ENCODE measurements at places on chromosomes 4 and X.

DNA sequence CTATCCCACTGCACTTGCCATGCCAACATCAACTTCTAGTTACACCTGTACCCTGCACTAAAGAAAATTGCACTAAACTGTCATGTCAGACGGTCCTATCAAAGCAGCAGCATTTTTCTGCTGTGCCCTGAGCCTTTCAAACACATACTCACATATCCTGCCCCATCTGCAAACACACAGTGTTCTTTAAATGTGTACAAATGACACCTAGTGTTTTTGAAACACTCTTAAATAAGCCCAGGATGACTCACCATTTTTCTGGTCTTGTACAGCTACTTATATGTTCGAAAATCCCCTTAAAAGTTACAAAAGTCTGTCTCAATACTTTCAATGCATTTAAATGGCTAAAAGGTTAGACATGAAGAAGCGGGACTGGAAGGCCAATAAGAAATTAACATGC, 346.7 kb upstream of the PPARGC1A start:
- no peak for DNase-seq

- DNase-seq, result no peak
These were observed 68.3 kb upstream of the TMEM150C start for GRCh38 chr4:82630079-82630478.

DNA sequence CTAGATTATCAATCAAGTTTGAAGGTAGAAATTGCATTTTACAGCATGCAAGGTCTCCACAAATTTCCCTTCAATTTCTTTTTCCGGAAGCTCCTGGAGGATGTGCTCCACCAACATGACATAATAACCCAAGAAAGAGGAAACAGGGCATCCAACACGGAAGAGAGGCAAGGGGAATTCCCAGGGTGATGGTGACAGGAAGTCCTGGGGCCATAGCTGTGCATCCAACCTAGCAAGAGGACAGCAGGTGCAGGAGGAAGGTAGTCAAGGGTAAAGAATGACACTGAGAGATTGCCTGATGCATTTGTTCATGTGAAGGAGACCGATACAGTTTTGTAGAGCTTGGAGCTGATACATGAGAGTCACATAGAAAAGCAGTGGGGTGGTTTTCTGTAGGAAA, 115.7 kb upstream of the LSM6 start:
- no peak for DNase-seq

DNA sequence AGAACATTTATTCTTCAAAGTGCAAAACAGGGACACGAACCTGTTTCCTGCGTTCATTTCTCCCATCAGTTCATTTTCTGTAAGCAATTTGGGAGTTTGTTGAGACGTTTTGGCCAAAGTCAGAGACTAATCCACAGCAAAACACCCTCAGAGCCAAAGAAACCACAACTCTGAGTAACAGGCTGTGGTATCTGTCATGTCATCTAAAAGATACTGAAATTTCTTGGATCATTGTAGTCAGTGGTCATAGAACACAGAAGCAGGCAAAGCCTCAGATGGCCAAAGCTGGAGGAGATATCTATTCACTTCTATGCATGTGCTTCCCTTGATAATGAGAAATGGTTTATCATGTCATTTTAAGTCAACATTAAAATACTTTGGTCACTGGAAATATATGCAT, 485.6 kb upstream of the GALNT7 start:
- DNase-seq, result no peak

GRCh38 chrX:106955004-106955772, 35.0 kb downstream of the CLDN2 start:
- no peak for DNase-seq

- no peak for DNase-seq
These were observed 16.7 kb upstream of the ANKRD17 start for GRCh38 chr4:73275318-73275654.

DNA sequence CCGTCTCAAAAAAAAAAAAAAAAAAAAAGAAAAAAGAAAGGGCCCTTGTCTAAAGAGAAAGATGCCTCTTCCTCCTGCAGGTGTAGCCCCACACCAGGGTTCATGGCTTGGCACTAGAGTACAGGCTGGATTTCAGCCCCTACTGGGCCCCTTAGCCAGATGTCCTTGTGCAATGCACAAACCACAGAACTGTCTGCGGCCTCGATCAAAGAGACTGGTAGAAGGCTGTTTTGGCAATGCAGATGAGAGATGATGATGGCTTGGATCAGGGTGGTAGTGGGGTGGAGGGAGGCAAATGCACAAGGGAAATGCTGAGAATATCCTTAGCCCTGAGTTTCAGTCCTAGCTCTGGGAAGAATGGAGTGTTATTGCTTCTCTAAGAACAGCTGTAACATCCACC, 26.5 kb upstream of the TSR2 start:
- no peak for DNase-seq

- DNase-seq, result no peak
These were observed 270.1 kb downstream of the TMA16 start for GRCh38 chr4:163764569-163764968.

- no peak for DNase-seq
These were observed 211.7 kb downstream of the MAML3 start for GRCh38 chr4:139942241-139942640.

DNA sequence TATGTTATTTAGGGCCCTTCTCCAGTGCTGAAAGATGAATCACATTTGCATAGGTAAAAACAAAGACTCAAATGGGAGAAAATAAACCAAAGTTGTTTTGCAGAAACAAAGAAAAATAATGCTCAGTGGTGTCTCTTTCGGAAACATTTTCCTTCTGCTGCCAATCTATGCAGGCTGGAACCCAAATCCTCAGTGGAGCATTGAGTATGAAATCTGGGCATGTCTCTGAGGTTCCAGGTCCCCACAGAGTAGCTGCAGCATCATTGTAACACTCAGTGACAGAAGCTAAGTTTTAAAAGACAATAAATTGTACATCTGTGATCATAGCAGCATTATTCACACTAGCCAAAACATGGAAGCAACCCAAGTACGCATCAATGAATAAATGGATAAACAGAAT, 303.6 kb downstream of the FBXW7 start:
- DNase-seq, result no peak

DNA sequence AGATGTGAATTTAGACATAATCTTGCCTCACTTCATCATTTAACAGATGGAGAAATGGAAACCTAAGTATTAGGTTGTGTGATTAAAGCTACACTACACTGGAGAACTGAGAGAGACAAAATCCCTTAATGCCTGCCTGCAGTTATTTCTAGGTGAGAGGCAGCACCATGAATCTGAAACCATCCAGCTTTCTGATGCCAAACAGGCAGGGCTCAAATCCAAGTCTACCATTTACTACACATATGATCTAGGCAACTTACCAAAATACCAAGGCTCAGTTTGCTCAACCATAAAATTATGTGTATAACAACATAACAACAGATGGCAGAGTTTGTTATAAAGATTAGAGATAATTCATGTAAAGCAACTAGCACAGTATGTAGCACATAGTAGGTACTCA, 38.7 kb downstream of the GABRA4 start:
- no peak for DNase-seq

- peak; percentile 45 for DNase-seq
These were observed 18.2 kb upstream of the ABLIM2 start for GRCh38 chr4:8176547-8177399.

DNA sequence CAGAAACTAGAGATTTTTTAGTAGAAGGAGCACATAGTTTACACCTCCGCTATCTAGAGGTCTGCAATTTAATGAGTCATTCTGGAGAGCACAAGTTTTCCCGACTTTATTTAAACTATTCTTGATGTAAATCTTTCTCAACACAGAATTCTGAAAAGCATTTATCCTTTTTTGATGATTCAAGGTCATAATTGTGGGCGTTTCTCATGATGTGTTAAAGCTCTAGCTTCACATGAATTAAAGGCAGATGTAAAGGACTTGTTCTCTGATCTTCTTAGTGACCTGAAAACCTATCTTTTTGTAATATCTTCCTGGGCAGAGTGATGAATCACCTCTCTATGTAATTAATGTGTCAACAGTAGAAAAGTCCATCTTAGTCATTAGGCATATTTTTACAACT, 128.8 kb downstream of the COMMD8 start:
- no peak for DNase-seq

GRCh38 chr4:42768125-42768748, 111.3 kb upstream of the ATP8A1 start:
- no peak for DNase-seq

GRCh38 chr4:174460684-174461083, 61.6 kb downstream of the HPGD start:
- peak; percentile 37 for DNase-seq

DNA sequence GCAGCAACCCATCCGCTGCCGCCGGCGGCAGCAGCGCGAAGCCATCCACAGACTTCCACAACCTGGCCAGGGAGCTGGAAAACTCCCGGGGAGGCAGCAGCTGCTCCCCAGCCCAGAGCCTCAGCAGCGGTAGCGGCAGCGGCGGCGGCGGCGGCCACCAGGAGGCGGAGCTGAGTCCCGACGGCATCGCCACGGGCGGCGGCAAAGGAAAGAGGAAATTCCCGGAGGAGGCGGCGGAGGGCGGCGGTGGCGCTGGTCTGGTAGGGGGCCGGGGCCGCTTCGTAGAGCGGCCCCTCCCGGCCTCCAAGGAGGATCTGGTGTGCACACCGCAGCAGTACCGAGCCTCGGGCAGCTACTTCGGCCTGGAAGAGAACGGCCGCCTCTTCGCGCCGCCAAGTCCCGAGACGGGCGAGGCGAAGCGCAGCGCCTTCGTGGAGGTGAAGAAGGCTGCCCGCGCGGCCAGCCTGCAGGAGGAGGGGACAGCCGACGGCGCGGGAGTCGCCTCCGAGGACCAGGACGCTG, 4.9 kb downstream of the PRDM8 start:
- peak; percentile 77 for DNase-seq

GRCh38 chrX:17584248-17584681, 153.0 kb upstream of the SCML1 start:
- no peak for DNase-seq

GRCh38 chr4:187992971-187993370, 2.6 kb upstream of the ZFP42 start:
- no peak for DNase-seq

- peak; percentile 92 for DNase-seq
These were observed 121.3 kb downstream of the HS6ST2 start for GRCh38 chrX:132837126-132837525.

DNA sequence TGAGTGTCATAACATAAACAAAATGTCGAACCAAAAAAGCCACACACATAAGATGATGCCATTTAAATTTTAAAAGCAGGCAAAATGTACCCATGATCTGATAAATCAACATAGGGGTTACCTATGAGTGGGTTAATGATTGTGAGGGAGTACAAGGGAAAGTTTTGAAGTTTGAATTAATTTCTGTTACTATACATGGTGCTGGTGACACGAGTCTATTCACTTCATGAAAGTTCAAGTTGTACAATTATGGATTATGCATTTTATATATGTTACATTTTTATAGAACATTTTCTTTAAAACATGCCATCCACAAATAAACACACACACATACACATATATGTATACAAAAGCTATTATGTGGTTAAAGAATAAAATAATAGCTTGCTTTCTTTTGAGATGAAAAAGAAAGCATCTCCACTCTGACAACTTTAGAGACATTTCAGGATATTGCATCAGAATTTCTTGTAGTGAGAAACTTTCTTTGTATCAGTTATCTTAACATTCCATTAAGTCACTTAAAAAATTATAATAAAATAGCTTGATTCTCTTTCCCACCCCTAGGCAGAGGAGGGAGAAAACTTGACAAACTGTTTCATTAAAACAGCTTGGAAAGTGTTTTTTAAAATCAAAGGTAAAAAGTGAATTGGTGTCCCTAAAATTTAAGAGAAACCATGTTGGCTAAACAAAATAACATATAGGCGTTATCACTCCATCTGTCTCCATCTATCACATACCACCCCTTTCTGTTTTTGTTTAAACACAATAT, 891.8 kb upstream of the NDST4 start:
- no peak for DNase-seq

DNA sequence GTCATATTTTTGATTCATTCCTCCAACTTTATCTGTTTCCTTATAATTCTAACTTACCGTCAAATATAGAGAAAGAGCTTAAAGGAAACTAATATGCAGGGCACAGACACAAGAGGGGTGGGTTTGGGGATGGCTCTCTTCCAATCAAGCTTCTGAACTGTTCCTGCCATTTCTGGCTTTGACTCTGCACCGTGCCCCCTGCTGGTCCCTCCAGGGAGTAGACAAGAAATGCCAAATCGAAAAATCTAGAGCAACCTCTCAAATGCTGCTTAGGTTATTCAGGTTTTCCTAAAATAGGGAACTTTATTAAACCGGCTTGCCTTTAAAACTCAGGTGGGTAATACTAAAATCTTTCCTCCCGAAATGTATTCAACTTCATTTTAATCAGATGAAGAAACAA, 39.8 kb upstream of the VCX3A start:
- no peak for DNase-seq

GRCh38 chr4:128917781-128918180, 108.3 kb downstream of the JADE1 start:
- no peak for DNase-seq

DNA sequence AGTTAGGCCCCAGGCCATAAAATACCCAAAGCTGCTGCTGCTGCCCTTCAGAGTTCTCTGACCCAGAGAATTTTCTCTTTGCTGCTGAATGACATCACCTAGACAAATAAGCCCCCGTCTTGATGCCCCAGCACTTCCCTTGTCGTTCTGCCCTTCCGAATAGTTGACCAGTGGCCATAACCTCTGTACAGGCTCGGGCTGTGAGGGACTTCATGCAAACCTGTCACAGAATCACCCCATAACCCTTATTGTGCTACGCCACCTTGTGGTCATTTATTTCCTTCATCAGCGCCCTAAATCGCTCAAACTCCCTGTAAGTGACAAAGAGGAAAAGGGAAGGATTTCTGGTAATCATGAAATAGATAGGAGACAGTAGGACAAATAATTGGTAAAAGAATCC, 18.8 kb downstream of the SPACA5 start:
- peak; percentile 63 for DNase-seq

DNA sequence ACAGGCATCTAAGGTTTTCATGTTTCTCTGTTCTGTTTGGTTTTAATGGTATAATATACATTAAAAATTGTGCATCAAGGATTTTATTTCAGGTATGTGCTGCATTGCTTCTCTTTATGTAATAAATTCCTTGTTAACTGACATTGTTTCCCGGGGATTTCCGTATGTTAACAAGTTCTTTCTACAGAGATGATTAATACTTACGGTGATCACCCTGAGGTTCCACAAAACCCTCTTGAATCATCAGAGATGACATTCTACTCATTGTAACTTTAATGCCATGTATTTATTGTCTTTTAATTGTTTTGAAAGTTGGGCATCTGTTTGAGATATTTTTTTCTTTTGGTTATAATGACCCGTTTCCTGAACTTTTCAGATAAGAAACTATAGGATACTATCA, 37.5 kb downstream of the ARHGAP10 start:
- no peak for DNase-seq

- no peak for DNase-seq
These were observed 37.6 kb downstream of the YIPF6 start for GRCh38 chrX:68536429-68536828.

GRCh38 chrX:37380924-37381323, 31.8 kb downstream of the PRRG1 start:
- DNase-seq, result peak; percentile 91

DNA sequence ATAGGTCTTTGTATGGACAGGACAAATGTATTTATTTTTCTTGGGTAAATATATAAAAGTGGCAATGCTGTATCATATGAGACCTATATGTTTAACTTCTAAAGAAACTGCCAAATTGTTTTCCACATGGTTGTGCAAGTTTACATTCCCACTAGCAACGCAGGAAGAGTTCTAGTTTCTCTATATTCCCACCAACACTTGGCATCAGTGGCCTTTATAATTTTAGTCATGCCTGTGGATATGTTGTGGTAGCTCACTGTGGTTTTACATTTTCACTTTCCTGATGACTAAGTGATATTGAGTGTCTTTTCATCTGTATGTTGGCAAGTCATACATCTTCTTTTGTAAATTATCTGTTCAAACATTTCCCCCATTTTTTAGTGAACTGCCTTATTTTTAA, 126.0 kb downstream of the EMCN start:
- no peak for DNase-seq

Data from endothelial cell of umbilical vein (primary cell).